T-helper 22 cell (primary cell): ENCODE measurements at places on chromosomes 6 and 20.

GRCh38 chr6:84758486-84758885 is 5.9 kb downstream of the TBX18 start:
- no peak for DNase-seq

DNA sequence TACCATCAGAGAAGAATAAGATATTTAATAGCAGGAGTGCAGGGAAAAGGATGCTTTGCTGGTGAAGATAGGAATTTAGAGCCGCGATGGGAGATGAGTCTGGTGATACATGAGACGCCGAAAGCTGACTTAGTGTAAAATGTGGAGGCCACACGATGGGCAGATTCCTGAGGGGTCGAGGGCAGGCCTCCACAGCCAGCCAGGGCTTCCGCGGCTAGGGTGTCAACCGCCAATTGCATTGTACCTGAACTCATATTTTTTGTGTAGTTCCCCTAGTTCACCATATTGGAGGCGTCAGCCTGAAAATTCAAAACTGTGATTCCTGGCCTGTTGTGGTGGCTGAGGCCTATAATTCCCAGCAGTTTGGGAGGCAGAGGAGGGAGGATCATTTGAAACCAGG is 8.5 kb downstream of the ETV7 start:
- DNase-seq: no peak

DNA sequence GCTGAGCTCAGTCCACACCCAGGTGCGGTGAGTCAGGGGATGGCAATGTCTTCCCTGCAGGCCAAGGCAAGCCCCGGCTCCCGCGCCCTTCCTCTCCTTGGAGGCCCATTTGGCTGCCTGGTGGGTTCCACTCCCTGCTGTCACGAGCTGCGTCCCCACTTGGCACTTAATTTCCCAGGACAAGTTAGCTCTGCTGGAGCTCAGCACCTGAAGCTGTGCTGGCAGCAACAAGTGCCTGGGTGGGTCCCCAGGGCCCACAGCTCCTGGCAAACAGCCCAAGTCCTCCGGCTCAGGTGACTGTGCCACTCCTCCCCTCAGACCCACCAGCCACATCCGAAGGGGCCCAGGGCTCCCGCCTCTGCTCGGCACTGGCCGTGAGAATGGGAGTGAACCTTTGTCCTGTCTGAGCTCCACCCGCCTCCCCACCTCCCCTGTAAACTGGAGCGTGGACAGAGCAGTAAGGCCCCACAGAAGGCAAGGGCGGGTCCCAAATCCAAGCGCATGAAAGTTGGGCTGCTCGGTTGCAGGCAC is 16.9 kb downstream of the LAMA5 start:
- no peak for DNase-seq

GRCh38 chr6:6131492-6132109 is 124.9 kb upstream of the NRN1 start:
- DNase-seq: no peak

DNA sequence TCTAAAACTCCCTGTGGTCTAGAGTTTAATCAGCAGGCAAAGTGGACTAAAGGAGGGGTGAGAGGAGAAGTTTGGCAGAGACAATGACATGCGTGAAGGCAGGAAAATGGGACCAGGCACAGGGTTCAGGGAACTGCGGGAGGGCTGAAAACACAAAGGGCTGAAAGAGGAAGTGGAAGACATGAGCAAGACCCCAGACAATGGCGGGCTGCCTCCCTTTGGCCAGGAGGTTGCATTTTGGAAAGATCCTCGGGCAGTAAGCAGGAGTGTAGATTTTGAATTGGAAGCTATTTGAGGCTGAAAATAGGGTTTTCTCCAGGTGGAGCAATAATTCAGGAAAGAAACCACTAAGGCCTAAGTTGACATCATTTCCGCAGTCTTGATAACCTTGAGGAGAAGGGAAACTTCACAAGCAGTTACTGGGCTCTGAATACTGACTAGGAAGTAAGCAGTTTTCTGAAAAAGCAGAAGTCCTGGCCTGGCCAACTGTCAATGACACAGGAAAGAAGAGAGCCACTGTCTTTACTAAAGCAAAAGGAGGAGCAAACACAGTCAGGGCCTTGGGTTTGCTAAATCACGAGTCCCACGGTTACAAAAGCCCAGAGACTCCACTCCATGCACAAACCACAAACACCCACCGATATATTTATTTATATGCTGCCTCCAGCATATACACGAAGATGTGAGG is 3.4 kb downstream of the LY86 start:
- DNase-seq: no peak
